ENCODE measurements at places on chromosomes 12 and 14.

DNA sequence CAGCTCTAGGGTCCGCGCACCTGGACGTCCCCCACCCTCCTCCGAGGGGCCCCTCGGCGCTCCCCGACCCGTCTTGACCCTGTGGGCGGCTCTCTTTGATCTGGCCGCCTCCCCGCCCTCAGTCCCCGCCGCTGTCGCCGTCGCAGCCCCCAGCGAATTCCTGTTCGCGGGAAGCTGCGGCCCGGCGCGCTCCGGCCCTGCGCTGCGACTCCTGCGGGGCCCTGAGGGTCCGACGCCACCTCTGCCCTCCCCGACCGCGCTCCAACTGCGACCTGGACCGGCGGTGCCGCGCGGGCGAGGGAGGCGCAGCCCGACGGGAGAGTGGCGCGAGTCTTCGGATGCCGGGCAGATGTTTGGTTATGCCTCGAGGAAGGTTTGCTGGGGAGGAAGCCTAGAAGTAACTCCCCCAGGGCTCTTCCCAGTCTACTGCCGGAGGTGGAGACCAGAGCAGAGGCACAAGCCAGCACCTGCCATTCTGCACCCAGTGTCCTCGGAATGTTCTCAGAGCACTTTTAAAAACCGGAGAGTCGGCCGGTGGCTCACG lies 440 bp upstream of the ISM2 start:
- no peak for DNase-seq

DNA sequence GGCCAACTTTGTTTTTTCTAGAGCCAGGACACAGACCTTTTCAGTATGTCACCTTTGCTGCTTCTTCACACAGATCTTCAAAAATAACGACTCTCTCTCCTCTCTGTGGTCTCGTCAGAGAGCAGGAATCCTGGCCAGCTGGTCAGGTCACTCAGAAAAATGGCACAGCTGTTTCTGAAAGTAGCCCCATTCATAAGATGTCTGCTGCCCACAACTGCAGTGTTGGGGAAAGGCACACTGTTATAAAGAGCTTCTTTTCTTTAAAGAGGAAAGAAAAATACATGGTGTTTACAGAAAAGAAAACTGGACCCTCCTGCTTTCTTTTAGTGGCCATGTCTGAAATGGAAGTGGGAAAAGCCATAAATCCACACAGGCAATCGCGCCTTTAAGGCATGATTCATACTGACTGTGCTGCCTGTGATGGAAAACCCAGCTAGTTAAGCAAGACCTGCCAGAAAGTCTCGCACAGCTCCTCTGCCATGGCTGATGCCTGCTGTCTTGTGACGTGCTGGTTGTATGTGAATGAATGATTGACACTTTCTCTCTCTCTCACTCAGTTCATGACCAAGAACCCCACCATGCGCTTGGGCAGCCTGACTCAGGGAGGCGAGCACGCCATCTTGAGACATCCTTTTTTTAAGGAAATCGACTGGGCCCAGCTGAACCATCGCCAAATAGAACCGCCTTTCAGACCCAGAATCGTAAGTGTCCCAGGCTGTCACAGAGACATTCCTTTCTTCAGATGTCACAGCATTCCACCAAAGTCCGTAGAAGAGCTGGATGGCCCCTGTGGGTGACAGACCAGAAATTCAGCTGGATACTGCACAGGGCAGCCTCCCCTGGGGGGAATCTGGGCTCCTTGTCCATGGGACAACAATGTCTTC lies 147.9 kb upstream of the HIF1A start:
- DNase-seq: no peak

DNA sequence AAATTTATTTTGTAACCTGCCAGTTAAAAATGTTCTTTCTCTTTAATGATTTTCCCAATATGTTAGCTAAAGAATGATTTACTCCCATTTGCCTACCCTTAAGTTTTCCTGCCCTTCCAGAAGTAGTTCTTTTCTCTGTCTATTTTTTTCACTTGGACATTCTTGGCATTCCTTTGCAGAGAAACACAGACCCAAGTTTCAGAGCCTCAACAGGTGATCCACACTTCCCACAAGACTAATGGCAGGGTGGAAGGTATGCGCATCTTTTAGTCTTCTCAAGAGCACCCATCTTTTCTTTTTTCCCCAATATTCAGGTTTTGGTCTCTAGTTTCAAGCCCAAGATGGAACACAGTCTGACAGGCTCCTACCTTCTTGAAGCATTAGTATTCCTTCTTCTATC lies 420.7 kb downstream of the ADAMTS20 start:
- DNase-seq: no peak

GRCh38 chr14:26143057-26143456 lies 454.8 kb downstream of the NOVA1 start:
- no peak for DNase-seq

Measured in amygdala (tissue), 56 donors.